ENCODE measurements at places on chromosomes 5 and 9.

GRCh38 chr5:55853818-55854217 lies 2.7 kb downstream of the IL31RA start:
- no peak for DNase-seq

- DNase-seq = peak; percentile 67
Observed at GRCh38 chr5:124034963-124035362, 523.0 kb downstream of the CSNK1G3 start.

GRCh38 chr9:138024831-138025291 lies 147.3 kb downstream of the CACNA1B start:
- DNase-seq = no peak

GRCh38 chr9:95429096-95429495 lies 87.7 kb downstream of the PTCH1 start:
- DNase-seq = no peak

DNA sequence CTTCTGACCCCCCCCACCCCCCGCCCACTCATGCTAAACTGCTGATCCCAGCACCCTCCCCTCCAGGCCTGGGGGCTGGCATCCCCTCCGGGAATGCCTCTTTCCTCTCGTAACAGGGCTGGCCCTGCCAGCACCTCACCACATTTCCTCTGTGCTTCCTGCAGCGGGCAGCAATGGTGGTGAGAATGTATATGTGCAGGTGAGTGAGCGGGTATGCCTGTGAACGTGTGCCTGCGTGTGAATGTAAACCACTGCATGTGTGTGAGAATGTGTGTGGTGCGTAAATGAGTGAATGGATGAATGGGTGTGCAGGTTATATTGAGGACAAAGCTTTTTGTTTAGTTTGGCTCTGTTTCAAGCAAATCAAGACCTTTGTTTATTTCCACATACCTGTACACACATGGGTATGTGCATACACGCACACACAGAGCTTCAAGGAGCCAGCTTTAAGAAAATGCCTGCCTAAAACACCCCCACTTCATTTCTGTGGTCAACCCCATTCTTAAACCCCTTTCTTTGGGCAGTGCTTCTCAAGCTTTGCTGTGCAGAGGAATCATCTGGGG lies 95.7 kb upstream of the SHB start:
- no peak for DNase-seq

DNA sequence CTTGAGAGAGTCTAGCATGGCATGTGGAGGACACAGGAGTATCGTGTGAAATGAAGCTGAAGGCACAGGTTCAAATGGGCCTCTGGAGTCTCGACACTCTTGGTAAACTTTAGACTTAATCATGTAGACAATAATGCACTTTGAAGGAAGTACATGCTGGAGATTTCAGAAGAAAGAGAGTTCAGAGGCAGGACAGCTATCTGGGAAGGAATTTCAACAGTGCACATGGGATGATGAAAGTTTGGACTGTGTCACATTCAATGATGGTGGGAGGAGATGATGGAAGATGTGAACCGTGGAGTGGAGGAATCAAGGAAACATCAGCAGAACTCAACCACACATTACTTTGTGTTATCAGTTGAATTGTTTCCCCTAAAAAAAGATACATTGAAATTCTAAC lies 88.6 kb upstream of the PAPPA start:
- DNase-seq = no peak

DNA sequence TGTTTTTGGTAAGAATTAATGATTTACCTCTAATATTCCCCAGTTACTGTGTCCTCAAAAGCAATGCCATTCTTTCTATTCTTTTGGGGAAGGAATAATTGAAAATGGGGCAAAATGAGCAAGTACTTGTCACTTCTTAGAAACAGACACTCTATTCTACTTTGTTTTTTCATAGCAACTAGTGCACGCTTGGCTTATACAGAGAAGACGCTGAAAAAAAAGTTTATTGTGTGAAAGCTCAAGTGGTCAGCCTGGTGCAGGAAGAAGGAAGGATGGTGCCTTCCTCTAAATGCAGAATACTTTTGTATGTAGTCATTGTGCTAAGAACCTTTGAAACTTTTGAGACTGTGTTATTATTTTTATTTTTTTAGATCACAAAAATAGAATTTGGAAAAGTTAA lies 29.6 kb downstream of the ANKDD1B start:
- DNase-seq = no peak

- DNase-seq = no peak
Observed at GRCh38 chr9:76414661-76415060, 20.4 kb upstream of the RFK start.

DNA sequence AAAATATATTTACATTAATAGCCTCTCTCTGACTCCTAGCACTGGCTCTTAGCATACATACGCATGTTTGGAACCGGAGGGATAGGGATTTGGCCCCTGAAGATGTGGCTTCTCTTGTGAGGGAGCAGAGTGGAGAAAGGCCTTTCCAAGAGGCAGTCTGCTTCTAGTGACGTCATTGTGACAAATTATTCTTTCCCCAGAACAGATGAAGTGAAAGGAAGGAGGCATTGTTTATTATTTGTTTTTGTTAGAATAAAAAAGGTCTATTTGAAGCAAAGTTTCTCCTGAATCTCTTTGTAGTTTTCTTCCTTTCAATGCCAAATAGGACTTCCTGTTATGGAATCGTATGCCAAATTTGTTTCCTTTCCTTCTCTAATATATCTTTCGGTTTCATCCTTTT lies 361.6 kb downstream of the ICE1 start:
- no peak for DNase-seq

- no peak for DNase-seq
Observed at GRCh38 chr9:132838291-132838690, 39.8 kb downstream of the AK8 start.

- DNase-seq = no peak
Observed at GRCh38 chr9:79766091-79766490, 194.3 kb downstream of the TLE4 start.

GRCh38 chr9:132237481-132237880 lies 75.6 kb downstream of the NTNG2 start:
- no peak for DNase-seq

DNA sequence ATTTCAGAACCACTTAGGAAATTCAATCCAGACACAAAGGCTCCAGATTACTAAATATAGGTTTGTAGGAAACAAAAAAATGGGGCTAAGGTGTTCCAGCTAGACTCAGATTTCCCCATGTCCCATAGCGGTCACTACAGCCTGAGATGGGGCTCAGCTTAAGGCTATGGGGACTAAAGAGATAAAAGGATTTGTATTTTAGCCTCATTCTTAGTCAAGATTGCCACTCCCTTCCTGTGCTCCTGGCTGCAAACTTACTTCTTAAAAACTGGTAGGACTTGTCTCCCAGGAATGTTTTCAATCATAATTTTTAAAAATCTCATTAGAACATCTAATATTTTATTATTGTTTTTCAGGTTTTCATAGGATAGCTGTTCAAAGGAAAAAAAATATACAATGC lies 253.8 kb upstream of the DAB2 start:
- DNase-seq = no peak

DNA sequence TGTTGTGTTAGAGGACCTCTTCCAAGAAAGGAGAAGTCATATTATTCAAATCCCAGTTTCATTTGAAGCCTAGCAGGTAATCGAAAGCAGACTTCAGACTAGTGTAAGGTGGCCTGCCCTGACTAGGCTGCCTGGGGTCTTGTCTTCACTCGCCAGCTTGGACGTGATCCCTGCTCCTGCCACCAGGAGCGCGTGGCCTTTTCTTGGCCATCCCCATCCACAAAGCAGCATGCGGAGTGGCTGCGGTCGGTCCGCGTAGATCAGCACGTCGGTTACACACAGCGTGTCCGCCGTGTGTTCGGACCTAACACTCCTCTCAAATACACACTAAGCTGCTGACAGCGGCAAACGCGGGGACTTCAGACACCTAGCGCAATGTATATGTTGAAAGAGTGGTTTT lies 37.3 kb downstream of the CFAP77 start:
- no peak for DNase-seq

GRCh38 chr5:79581535-79581934 lies 30.7 kb upstream of the TENT2 start:
- DNase-seq = no peak

DNA sequence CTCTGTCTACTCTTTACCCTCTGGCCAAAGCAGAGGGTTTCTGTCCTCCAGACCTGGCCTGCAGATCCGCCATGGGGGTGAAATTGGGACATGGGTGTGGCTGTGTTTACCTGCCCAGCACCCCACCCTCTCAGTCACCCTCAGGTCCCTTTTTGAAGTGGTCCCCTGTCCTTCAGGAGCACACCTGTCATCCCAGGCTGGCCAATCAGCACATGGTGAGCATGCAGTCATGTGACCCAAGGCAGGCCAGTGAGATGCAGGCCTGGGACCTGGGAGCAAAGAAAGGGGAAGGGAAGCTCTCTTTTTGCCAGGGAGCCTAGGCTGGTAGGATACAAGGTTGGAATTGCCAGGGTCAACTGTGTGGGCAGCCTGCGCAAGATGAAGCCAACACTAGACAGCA lies 28.3 kb upstream of the IER5L start:
- no peak for DNase-seq

DNA sequence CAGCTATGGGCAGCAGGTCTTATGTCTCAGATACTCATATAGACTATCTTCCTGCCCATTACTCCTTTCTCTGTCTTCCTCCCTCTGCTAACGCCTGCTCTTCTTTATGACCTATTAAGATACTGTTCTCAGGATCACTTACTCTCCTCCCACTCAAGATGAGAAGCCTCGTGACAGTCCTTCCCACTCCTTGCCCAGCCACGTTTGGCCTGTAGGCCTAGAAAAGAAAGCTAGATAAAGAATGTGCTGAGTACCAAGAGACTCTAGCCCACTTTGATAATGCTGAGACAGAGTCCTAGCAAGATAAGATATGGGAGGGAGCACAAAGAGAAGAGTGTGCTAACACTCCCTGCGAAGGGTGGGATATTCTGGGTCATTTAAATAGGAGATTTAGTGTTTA lies 6.8 kb upstream of the DENND4C start:
- DNase-seq = no peak

DNA sequence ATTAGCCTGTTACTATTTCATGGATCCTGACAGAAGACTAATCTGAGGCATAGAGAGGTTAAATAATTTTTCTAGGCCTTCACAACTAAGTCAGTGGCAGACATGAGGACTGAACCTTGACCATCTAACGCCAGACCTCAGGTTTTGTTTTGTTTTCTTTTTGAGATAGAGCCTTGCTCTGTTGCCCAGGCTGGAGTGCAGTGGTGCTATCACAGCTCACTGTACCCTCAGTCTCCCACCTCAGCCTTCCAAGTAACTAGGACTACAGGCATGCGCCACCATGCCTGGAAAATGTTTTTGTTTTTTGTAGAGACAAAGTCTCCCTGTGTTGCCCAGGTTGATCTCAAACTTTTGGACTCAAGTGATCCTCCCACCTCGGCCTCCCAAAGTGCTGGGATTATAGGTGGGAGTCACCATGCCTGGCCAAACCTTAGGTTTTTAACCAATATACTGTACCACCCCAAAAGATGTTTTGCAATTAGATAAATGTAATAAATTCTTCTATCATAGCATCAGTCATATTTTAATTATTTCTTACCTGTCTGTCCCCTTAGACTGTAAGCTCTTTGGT lies 35.4 kb downstream of the ERCC6L2 start:
- no peak for DNase-seq

- no peak for DNase-seq
Observed at GRCh38 chr9:129306318-129306973, 128.4 kb upstream of the IER5L start.

DNA sequence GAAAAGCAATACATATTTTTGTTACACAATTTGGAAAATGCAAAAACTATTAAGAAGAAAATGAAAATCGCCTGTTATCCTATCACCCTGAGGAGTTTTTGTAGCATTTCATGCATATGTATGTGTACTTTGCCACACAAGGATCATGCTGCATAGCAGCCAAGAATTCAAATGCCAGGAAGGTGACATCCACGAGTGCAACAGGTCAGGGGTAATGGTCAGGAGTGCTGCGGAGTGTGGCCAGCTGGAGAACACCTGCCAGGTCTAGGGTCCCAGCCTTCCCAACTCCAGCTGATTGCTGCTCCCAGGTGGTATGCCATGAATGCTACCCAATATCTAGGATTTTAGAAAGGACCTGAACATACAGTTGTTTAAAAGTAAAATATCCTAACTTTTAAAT lies 617.1 kb downstream of the PRELID2 start:
- DNase-seq = no peak

GRCh38 chr9:129849901-129850300 lies 14.6 kb downstream of the USP20 start:
- DNase-seq = no peak

- no peak for DNase-seq
Observed at GRCh38 chr9:133457233-133457632, 2.5 kb upstream of the CACFD1 start.

- no peak for DNase-seq
Observed at GRCh38 chr5:83720836-83721537, at the start of gene HAPLN1. Gene HAPLN1 (minus strand): TSS chr5:83720855. CDS start chr5:83673523, 47,332 bp downstream.

DNA sequence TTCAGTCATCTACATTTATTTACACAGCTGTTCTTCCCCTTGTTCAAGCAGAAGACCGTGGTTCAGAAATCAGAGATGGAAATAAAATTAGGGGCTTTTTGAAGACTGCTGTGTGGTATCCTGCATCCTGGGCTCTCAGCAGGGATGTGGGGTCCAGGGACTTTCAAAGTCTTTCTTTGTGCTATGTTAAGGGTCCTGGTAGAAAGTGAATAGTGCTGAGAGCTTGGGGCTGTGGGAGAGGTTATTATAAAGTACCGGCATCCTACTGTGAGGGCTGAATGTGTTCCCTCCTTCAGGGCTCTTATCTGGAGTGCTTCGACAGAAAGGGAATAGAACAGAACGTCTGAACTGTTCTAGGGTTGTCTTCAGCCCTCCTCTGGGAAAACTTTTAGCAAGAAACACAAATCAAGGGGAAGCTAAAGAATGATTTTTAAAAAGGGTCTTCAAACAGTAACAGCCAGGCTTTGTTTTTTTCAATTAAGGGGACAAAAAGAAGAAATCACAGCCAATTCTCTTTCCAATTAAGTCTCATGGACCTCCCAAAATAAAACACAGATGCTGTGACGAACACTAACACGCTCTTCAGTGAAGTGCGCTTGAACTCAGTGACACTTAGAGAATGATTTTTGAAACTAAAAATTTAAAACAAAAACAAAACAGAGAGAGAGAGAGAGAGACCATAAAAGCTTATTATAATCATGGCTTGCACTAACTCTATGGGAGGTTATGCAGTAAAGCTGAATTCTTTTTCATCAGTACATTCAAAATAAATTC lies 15.7 kb upstream of the SLC1A3 start:
- DNase-seq = no peak

- DNase-seq = no peak
Observed at GRCh38 chr5:58021466-58021865, 438.4 kb downstream of the PLK2 start.

GRCh38 chr5:143404416-143405062 lies 1.1 kb upstream of the NR3C1 start:
- peak; percentile 63 for DNase-seq

DNA sequence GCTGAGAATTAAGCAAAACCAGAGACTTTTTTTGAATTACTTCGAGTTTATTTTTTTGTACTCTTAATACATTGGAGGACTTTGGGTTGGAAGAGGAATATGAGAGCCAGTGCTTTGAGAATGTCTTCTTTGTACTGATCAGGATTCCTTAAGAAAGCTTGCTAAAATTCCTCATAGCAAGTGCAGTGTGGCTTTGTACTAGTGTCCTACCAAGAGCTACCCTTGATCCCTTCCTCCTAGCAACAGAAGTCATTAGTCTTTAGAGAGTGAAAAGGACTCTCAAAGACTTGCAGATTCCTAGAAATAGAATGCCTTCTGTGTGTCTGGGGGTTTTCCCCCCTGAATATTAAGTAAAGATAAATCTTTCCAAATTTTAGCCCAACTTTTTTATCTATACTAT lies 276.1 kb downstream of the ARHGAP26 start:
- DNase-seq = no peak

GRCh38 chr5:171595401-171595800 lies 176.0 kb downstream of the FGF18 start:
- DNase-seq = no peak
